H9 (cell line): ENCODE measurements at places on chromosomes 7 and 10. TPM values are rescaled to one million over a fixed set of nuclear protein-coding genes. Genes with fewer than 3 reads are reported as not detected.

Gene CCL26
- total RNA-seq = 8.7 and 9.3 TPM in 2 replicates

Gene VOPP1
- 55.7 and 56.8 TPM in 2 replicates for total RNA-seq

Gene COMTD1
- 28.3 and 29.9 TPM in 2 replicates for total RNA-seq

Gene MSMB
- total RNA-seq = not detected in 2 replicates

Gene TRRAP
- 54.0 and 58.6 TPM in 2 replicates for total RNA-seq

Gene FEZF1
- 37.8 and 41.5 TPM in 2 replicates for total RNA-seq

Gene OR13A1
- 0.13 and 0.15 TPM in 2 replicates for total RNA-seq

Gene GRK5
- 1.1 and 1.2 TPM in 2 replicates for total RNA-seq

Gene DENND2A
- 7.3 and 8.2 TPM in 2 replicates for total RNA-seq

Gene MOGAT3
- 0.11 and 0.15 TPM in 2 replicates for total RNA-seq

Gene ZNF273
- 17.9 TPM in 2 replicates for total RNA-seq

Gene ARL4A
- total RNA-seq = 36.3 and 39.4 TPM in 2 replicates

Gene ANKRD2
- not detected in 2 replicates for total RNA-seq

Gene ACHE
- 5.7 and 7.0 TPM in 2 replicates for total RNA-seq

Gene ASZ1
- not detected in 2 replicates for total RNA-seq

Gene SSMEM1
- total RNA-seq = not detected in 2 replicates

Gene PILRA
- total RNA-seq = 3.2 and 3.3 TPM in 2 replicates

Gene ANKRD30A
- not detected in 2 replicates for total RNA-seq

Gene ESYT2
- 36.7 and 39.0 TPM in 2 replicates for total RNA-seq

Gene MUC3A
- 27.4 and 29.2 TPM in 2 replicates for total RNA-seq

Gene CTAGE4
- total RNA-seq = 4.8 and 6.2 TPM in 2 replicates

Gene C7orf33
- total RNA-seq = not detected in 2 replicates

Gene DLG5
- 67.2 and 67.4 TPM in 2 replicates for total RNA-seq

Gene UPK3BL2
- total RNA-seq = 2.7 and 4.6 TPM in 2 replicates

Gene HDAC9
- total RNA-seq = 6.9 and 7.7 TPM in 2 replicates

Gene AGAP6
- 12.1 and 13.4 TPM in 2 replicates for total RNA-seq

Gene SHH
- 0.07 and 0.09 TPM in 2 replicates for total RNA-seq

Gene C10orf95
- total RNA-seq = not detected in 2 replicates

Gene LRRC4
- total RNA-seq = 10.4 and 14.3 TPM in 2 replicates

Gene MYO1G
- total RNA-seq = 0.55 and 0.57 TPM in 2 replicates

Gene NME8
- 0.33 TPM in 1 of 2 replicates, not detected in the other for total RNA-seq

Gene SYT15
- 0.59 and 0.81 TPM in 2 replicates for total RNA-seq

Gene CYP3A7
- not detected in 2 replicates for total RNA-seq

Gene GRB10
- 106 and 108 TPM in 2 replicates for total RNA-seq

Gene MLXIPL
- total RNA-seq = 5.5 and 6.1 TPM in 2 replicates

Gene GPC2
- 39.5 and 45.2 TPM in 2 replicates for total RNA-seq

Gene NFE2L3
- total RNA-seq = 46.1 and 46.9 TPM in 2 replicates

Gene CDK14
- 23.9 and 24.9 TPM in 2 replicates for total RNA-seq

Gene FAM25G
- total RNA-seq = not detected in 2 replicates

Gene SLC18A3
- total RNA-seq = not detected in 2 replicates

Gene HNRNPH3
- 234 and 244 TPM in 2 replicates for total RNA-seq

Gene SPDYE11
- total RNA-seq = not detected in 2 replicates

Gene PPIA
- total RNA-seq = 2,409 and 2,440 TPM in 2 replicates

Gene EIF3B
- 337 and 343 TPM in 2 replicates for total RNA-seq
